Left ventricle myocardium inferior (tissue), 1 donor: ENCODE measurements at places on chromosomes 12 and 14.

GRCh38 chr14:71497645-71498086 is 434.6 kb upstream of the RGS6 start:
- H3K27me3 ChIP-seq, result no peaks in the 10 kb centered on the region
- peaks cover 4% of the 10 kb centered on the region for H3K4me1 ChIP-seq
- H3K4me3 ChIP-seq, result no peak overlapping the region
- no peak for DNase-seq

DNA sequence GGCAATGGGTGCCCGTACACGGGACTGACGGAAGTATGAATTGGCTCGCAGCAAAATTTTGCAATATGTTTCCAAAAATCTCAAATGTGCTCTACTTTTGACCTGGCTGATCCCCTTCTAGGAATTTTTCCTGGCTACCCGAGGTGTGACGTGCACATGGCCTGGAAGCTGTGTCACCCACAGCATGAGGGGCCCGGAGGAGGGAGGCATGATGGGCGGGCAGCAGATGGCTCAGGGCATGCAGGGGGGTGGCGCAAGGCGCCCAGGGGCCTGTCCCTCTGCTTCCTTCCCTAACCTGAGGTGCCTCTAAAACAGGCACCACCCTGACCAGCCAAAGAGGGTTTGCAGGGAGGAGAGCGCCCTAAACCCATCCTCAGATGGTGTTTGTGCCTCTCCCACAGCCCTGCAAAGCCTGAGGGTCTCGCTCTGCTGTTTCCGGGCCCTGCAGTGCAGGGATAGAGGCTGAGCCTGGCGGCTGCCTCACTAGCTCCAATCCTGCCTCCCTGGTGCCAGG is 6.7 kb downstream of the GPR132 start:
- H3K27me3 ChIP-seq, result peaks cover 35% of the 10 kb centered on the region
- H3K36me3 ChIP-seq, result no peaks in the 10 kb centered on the region
- peak overlapping the region; percentile 92 for H3K27ac ChIP-seq
- no peak for DNase-seq
- H3K4me3 ChIP-seq, result no peak overlapping the region

DNA sequence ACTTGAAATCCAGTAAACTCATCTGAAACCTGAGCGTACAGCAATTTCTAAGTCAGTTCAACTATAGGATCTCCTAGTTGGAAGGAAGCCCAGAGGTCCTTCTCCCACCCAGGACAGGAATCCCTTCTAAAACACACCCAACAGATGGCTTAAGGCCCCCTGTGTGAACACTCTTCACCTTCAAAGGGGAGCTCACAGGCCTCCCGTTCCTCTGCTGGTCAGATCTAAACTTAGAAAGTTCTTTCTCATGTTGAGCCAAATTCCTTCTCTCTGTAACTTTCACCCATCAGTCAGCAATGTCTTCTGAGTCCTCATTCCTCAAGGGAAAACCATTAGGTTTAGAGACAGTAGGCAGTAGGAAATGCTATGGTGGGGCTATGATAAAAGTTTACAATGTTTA is 355.2 kb downstream of the PCNX1 start:
- no peak for DNase-seq
- H3K36me3 ChIP-seq, result no peaks in the 10 kb centered on the region
- no peak overlapping the region for H3K4me3 ChIP-seq
- no peak overlapping the region for H3K27ac ChIP-seq
- no peaks in the 10 kb centered on the region for H3K27me3 ChIP-seq

- H3K4me3 ChIP-seq, result no peak overlapping the region
- H3K27ac ChIP-seq, result no peak overlapping the region
- H3K4me1 ChIP-seq, result no peaks in the 10 kb centered on the region
- H3K27me3 ChIP-seq, result no peaks in the 10 kb centered on the region
- H3K36me3 ChIP-seq, result peaks cover 31% of the 10 kb centered on the region
Observed at GRCh38 chr14:102907303-102907844, 15.1 kb upstream of the AMN start.

- no peak overlapping the region for H3K4me3 ChIP-seq
- H3K27me3 ChIP-seq, result peaks cover 28% of the 10 kb centered on the region
- no peak overlapping the region for H3K27ac ChIP-seq
- no peak for DNase-seq
- no peaks in the 10 kb centered on the region for H3K4me1 ChIP-seq
Observed at GRCh38 chr12:109016016-109016415, 4.9 kb downstream of the SVOP start.

- DNase-seq, result peak; percentile 79
- no peaks in the 10 kb centered on the region for H3K36me3 ChIP-seq
- H3K4me1 ChIP-seq, result no peaks in the 10 kb centered on the region
- no peak overlapping the region for H3K27ac ChIP-seq
- H3K27me3 ChIP-seq, result peaks cover 100% of the 10 kb centered on the region
Observed at GRCh38 chr12:132279184-132279889, 50.1 kb downstream of the GALNT9 start.

GRCh38 chr12:30046376-30046775 is 262.6 kb upstream of the TMTC1 start:
- DNase-seq, result no peak
- H3K36me3 ChIP-seq, result no peaks in the 10 kb centered on the region
- no peaks in the 10 kb centered on the region for H3K4me1 ChIP-seq
- no peak overlapping the region for H3K4me3 ChIP-seq
- no peaks in the 10 kb centered on the region for H3K27me3 ChIP-seq

DNA sequence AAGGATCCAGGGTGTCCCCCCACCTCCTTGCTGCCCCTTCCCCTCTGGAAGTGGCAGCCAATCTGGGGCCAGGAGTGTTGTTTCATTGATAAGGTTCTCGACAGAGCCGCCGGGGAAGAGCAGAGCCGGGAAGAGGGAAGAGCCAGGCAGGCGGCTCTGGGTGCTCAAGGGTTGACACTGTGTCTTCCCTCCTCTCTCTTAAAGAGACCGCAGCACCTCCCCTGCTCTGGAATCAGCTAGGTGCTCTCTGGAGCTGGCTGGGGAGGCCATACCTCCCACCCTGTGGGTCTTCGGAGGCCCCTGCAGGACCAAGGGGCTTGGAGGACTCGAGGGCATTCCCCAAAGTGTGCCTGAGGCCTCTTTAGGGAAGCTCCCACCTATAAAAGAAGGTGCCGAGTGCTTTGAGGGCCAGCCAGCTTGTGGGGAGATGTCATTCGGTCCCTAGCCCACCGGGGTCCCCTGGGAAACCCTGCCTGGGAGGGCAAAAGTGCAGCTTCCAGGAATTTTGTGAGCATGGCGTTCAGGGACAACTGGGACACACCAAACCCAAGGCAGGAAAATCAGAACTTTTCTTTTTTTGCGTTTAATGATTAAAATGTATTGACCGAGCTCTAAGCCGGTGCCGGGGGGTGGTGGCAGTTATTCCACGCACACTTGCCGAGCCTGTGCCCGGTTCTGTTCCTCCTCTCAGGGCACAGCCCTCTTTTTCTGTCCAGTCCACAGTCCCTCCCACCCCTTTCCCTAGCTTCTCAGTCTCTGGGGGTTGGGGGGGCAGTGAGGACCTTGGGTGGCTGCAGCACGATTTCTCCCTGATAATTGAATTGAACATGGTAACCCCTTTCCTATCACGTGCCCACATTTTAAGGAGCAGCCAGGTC is 3.0 kb downstream of the SETD1B start:
- no peak for DNase-seq
- no peaks in the 10 kb centered on the region for H3K27me3 ChIP-seq
- H3K27ac ChIP-seq, result peak overlapping the region; percentile 100

GRCh38 chr12:111074559-111074958 is 154.2 kb upstream of the MYL2 start:
- H3K4me1 ChIP-seq, result no peaks in the 10 kb centered on the region
- no peak overlapping the region for H3K4me3 ChIP-seq
- no peak for DNase-seq
- no peaks in the 10 kb centered on the region for H3K36me3 ChIP-seq

GRCh38 chr12:121144416-121144914 is 11.8 kb downstream of the P2RX7 start:
- H3K36me3 ChIP-seq, result no peaks in the 10 kb centered on the region
- no peaks in the 10 kb centered on the region for H3K4me1 ChIP-seq
- H3K4me3 ChIP-seq, result no peak overlapping the region

- no peak for DNase-seq
- H3K4me3 ChIP-seq, result no peak overlapping the region
- H3K27me3 ChIP-seq, result no peaks in the 10 kb centered on the region
- H3K4me1 ChIP-seq, result no peaks in the 10 kb centered on the region
- H3K36me3 ChIP-seq, result no peaks in the 10 kb centered on the region
Observed at GRCh38 chr12:86801439-86801838, 545.2 kb upstream of the MGAT4C start.

GRCh38 chr14:70652871-70653270 is 11.2 kb downstream of the TTC9 start:
- no peak overlapping the region for H3K4me3 ChIP-seq
- no peak overlapping the region for H3K27ac ChIP-seq

DNA sequence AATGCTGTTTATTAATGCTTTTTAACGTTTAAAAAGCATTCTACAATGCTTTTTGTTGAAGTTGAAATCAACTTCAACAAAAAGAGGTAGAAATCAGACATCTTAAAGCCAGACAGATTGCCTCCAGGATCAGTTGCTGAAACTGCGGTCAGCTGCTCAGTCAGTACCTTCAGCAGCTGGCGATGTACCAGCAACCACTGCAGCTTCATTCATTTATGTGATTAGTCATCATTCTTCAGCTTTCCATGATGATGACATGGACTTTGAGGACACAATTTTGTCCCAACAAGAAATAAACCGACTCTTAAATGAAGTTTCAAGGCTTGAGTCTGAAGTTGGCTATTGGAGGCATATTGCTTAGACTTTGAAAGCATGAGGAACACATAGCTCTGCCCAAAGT is 31.5 kb upstream of the NUAK1 start:
- H3K36me3 ChIP-seq, result no peaks in the 10 kb centered on the region
- H3K27me3 ChIP-seq, result no peaks in the 10 kb centered on the region
- no peak overlapping the region for H3K27ac ChIP-seq
- no peak for DNase-seq
